ENCODE measurements at places on chromosomes 5 and 9. TPM values are rescaled to one million over a fixed set of nuclear protein-coding genes. Genes with fewer than 3 reads are reported as not detected.

MSX2 gene
- total RNA-seq = not detected

MELK gene
- 51.0 TPM for total RNA-seq

DNA sequence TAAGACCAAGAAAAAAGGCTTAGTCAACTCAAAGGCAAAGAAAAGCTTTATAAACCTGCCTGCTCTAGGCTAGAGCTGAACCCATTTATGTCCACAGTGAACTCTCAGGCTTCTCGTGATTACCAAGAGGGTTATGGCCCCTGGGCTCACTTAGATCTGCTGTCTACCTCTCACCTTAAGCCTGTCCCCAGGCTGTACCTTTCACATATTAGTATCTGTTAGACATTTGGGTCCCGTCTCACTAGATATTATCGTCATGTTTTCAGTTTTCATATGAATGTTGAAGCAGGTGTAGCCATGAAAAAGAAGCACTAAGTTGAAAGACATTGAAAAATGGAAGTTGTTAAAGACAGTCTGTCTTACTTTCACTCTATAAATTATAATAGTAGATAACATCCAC, 75.2 kb upstream of the COX7C start:
- H3K4me3 ChIP-seq = no peak overlapping the region
- no peaks in the 10 kb centered on the region for H3K36me3 ChIP-seq
- no peaks in the 10 kb centered on the region for H3K27me3 ChIP-seq
- H3K27ac ChIP-seq = no peak overlapping the region

- H3K4me1 ChIP-seq = no peaks in the 10 kb centered on the region
- no peak overlapping the region for H3K27ac ChIP-seq
- DNase-seq = no peak
- H3K36me3 ChIP-seq = no peaks in the 10 kb centered on the region
- no peaks in the 10 kb centered on the region for H3K27me3 ChIP-seq
- no peak overlapping the region for H3K4me3 ChIP-seq
Observed at GRCh38 chr5:9188956-9189355, 356.9 kb downstream of the SEMA5A start.

- DNase-seq = no peak
- no peaks in the 10 kb centered on the region for H3K36me3 ChIP-seq
- no peaks in the 10 kb centered on the region for H3K4me1 ChIP-seq
Observed at GRCh38 chr5:90557871-90558270, 726 bp upstream of the ADGRV1 start.

DNA sequence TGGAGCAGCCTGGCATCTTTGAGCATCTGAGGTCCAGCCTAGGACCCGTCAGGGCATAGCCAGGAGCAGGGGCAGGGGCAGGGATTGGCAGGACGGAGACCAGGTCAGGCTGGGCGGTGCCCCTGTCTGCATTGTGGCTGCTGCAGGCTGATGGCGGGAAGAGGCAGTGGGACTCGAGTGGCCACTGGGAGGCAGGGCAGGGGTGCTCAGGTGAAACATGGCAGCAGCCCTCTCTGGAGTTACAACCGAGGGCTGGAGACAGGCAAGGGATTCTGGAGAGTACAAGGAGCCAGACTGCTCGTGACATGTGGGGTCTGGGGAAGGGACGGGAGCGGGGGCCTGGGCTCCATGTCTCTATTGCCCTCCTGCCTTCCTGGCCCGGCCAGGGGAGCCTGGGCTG, 97.4 kb upstream of the RAPGEF1 start:
- H3K4me1 ChIP-seq = peaks cover 14% of the 10 kb centered on the region
- H3K27me3 ChIP-seq = no peaks in the 10 kb centered on the region
- no peaks in the 10 kb centered on the region for H3K36me3 ChIP-seq

- no peak for DNase-seq
- no peaks in the 10 kb centered on the region for H3K4me1 ChIP-seq
- no peaks in the 10 kb centered on the region for H3K36me3 ChIP-seq
- H3K27me3 ChIP-seq = no peaks in the 10 kb centered on the region
Observed at GRCh38 chr9:12702160-12702758, 9.1 kb downstream of the TYRP1 start.

DNA sequence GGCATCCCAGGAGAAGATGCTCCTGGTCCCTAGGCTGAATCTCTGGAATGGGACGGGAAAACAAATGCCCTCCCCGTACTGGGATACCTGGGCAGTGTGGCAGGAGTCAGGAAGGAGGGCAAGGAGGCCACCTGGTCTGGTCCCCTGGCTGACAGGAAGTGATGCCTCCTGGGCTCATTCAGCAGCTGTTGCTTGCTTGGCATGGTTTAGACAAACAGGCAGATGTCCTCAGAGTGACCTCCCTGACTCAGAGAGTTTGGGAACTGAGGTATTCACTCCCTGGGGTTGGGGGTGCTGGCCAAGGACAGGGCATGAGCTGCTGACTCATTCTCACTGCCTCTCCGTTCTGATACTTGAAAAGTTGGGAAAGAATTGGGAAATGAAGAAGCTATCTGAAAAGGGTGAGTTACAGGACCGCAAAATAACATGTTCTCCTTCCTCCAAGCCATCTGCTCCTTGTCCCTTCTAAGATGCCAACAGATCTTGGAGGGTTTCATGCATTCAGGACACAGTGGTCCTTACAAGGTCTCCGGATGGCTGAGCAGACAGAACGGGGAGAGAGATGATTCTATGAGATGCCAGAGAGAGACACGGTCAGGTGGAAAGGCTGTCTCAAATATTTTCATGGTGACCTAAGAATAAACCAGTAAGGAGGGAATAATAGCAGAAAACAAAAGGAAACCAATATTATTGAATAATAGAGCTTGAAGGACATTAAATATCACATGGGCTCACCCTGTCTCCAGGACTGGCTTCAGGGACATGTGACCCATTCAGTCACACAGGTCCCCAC, 534.5 kb downstream of the BNC2 start:
- H3K36me3 ChIP-seq = no peaks in the 10 kb centered on the region
- H3K27ac ChIP-seq = no peak overlapping the region
- H3K4me3 ChIP-seq = no peak overlapping the region
- H3K4me1 ChIP-seq = no peaks in the 10 kb centered on the region
